Epithelial cell of alveolus of lung (primary cell): ENCODE measurements at places on chromosomes 6 and 20. TPM values are rescaled to one million over a fixed set of nuclear protein-coding genes. Genes with fewer than 3 reads are reported as not detected.

RIPPLY2 gene
- total RNA-seq: not detected in 2 replicates

SLC2A10 gene
- 43.3 and 48.8 TPM in 2 replicates for total RNA-seq

OPRM1 gene
- total RNA-seq: not detected in 2 replicates

USP49 gene
- total RNA-seq: 0.65 and 2.9 TPM in 2 replicates

BIRC7 gene
- not detected in 2 replicates for total RNA-seq

ZBTB12 gene
- total RNA-seq: 2.0 and 2.1 TPM in 2 replicates

ZC3H12D gene
- total RNA-seq: not detected in 2 replicates

ELMO2 gene
- 38.4 and 42.2 TPM in 2 replicates for total RNA-seq

ABHD16A gene
- total RNA-seq: 28.1 and 28.7 TPM in 2 replicates

TTK gene
- total RNA-seq: 11.4 and 22.0 TPM in 2 replicates

TMEM74B gene
- 0.26 TPM in 1 of 2 replicates, not detected in the other for total RNA-seq

NEDD9 gene
- total RNA-seq: 1.1 and 21.1 TPM in 2 replicates

ASXL1 gene
- total RNA-seq: 18.7 and 40.4 TPM in 2 replicates

DACT2 gene
- 0.39 TPM in 1 of 2 replicates, not detected in the other for total RNA-seq

CRYBG1 gene
- 0.80 and 2.2 TPM in 2 replicates for total RNA-seq

SLCO4A1 gene
- total RNA-seq: not detected in 2 replicates

GABBR1 gene
- 4.0 and 12.3 TPM in 2 replicates for total RNA-seq

OR2H2 gene
- total RNA-seq: not detected in 2 replicates

LPIN3 gene
- 3.4 and 13.9 TPM in 2 replicates for total RNA-seq
